ENCODE measurements at places on chromosomes 5 and 9.
A peak's percentile ranks its signal among the peaks of the same experiment; 100 is the strongest.

- DNase-seq, result no peak
Observed at GRCh38 chr5:118768607-118769175, 219.7 kb downstream of the DTWD2 start.

DNA sequence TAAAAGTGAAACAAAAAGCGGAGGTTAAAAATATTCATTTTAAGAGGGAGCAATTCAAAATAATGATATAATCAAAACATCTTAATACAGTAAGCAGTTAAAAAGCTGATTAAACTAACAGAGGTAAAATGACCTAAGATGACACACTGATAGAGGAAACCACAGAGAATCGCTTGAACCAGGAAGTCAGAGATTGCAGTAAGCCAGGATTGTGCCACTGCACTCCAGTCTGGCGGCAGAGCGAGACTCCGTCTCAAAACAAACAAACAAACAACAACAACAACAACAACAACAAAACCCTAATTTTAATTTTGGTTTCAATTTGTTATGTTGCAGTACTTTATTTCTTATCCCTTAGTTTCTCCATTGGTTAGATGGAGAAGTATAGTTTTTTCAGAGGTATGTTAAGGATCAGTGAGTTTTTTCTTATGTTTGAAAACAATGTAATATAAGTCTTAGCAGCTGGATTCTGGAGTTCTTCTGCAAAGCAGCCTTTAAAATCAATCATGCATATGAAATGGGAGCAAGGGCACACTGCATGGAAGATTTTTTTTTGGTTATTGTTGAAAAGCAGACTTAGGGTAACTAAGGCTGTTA, 58.5 kb downstream of the MLANA start:
- no peak for DNase-seq

DNA sequence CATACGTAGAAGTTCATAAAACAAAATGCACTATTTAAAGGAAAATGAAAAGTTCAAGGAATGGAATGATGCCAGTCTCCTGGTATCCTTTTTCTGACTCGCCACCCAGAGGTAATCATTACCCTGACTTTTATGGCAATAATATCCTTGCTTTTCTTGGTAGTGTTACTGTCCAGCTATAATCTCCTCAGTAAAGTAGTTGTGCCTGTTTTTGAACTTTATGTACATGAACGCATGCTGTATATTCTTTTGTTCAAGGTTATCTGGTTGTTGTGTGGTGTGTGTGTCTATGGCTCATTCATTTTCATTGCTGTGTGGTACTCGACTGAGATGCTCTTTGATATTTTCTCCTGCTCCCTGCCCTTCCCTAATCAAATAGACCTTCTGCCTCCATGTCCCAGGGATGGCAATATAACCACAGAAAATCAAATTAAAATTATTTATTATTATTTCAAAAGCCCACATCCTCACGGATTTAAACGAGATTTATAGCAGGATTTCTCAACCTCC, 29.2 kb upstream of the FBP1 start:
- no peak for DNase-seq

DNA sequence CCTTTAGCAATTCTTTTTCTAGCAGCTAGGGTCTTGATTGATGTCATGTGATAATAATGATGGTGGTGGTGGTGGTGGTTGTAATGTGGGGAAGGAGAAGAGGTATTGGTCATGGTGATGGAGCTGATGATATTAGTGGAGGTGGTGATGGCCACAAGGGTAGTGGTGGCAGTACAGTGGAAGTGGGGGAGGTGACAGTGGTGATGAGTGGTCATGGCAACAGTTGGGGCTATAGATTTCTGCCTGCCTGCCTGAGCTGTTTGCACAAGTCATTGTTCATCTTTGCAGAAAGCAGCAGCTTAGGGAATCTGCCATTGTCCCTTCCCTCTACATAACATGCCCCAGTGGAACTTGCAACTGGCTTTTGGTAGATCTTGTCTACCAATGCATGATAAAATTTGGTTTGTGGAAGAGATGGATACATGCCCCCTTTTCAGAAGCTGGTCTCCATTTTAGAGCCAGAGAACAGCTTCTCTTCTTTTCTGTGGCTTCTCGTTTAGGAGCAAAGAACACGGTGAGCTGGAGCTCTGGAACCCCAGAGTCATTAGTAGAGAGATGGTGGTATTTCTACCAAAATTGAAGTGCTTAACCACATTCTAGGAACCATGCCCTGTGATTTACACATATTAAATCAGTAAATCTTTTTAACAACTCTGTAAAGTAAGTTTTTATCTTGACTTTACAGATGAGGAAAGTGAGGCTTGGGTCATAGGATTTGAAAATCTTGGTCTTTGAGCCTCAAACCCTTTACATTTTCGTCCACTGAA, 100.3 kb downstream of the AOPEP start:
- no peak for DNase-seq

DNA sequence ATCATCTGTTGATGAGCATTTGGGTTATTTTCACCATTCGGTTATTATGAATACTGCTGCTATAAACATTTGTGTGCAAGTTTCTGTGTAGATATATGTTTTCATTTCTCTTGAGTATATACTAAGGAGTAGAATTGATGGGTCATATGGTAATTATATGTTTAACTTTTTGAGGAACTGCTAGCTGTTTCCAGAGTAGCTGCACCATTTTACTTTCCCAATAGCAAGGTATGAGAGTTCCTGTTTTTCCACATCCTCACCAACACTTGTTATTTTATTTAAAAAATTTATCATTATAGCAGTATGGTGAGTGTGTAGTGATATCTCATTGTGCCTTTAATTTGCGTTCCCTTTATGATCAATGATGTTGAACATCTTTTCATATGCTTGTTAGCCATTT, 29.2 kb downstream of the CD14 start:
- DNase-seq, result no peak

GRCh38 chr5:139642213-139642612, 5.9 kb upstream of the CXXC5 start:
- DNase-seq, result no peak

- DNase-seq, result no peak
Observed at GRCh38 chr5:88394536-88395175, 126.0 kb upstream of the TMEM161B start.

DNA sequence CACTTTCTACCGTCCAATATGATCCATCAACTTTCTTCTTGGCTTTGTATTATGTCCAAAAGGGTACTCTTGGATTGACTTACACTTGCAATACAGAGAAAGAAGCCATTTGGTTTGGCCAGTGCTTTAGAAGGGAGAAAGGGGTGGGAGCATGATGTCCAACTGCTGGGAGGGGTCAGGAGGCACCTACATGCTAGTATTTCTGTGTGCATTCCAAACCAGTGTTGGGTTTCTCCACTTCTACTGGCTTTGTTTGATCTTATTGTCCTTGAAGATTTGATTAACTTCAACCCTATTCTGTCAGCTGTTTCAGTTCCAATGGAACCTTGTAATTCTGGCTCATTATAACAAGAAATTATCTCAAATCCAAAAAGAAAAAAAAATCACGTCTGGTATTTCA, 27.6 kb downstream of the CYSTM1 start:
- no peak for DNase-seq

DNA sequence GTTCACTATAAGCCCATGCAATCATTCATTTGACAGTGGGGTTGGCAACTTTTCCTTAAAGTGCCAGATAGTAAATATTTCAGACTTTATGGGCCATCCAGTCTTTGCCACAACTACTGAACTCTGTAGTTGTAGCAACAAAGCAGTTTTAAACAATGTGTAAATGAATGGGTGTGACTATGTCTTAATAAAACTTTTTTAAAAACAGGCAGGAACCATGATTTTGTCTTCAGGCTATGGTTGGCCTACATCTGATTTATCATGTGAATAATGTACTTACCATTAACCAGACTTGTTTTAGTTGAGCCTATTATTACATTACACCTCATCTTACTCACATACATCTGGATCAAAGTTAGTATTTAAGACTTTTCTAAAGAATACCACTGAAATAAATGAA, 361.6 kb downstream of the GABRG2 start:
- DNase-seq, result no peak

GRCh38 chr9:95055334-95055850, 262.1 kb downstream of the FANCC start:
- DNase-seq, result no peak

DNA sequence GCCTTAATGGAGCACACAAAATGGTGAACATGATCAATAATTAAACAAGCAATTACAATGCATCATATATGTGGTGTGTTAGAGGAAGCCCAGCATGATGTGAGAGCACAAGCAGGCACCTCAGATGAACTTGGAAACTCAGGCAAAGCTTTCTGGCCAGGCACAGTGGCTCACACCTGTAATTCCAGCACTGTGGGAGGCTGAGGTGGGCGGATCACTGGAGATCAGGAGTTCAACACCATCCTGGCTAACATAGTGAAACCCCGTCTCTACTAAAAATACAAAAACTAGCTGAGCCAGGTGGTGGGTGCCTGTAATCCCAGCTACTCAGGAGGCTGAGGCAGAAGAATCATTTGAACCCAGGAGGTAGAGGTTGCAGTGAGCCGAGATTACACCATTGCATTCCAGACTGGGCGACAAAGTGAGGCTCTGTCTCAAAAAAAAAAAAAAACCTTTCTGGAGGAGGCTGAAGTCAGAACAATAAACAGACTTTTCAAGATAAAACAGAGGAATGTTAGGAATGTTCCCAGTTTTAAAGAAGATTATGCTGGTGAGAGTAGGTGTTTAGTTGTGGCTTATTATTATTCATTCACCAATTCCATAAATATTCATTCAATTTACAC, 159.4 kb downstream of the CEMIP2 start:
- no peak for DNase-seq

DNA sequence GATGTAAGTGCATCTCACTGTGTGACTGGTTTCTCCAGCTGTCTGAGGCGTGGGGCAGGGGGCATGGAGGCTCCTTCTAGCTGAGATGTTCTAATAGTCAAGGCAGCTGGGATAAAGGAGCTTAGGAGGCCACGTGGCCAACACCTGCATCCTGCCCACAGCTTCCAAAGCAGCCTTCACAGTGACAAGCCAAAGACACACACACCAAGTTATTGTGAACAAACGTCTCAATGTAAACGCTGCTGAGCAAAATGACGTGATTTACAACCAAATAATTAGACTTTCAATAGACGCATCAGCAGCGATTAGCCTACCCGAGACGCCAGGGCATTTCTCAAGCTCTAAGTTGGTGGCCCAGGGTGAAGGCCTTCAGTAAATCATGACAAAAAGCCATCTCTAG, 23.2 kb upstream of the SLC25A51 start:
- DNase-seq, result no peak

- DNase-seq, result no peak
Observed at GRCh38 chr5:79143684-79144379, 32.2 kb downstream of the BHMT start.

DNA sequence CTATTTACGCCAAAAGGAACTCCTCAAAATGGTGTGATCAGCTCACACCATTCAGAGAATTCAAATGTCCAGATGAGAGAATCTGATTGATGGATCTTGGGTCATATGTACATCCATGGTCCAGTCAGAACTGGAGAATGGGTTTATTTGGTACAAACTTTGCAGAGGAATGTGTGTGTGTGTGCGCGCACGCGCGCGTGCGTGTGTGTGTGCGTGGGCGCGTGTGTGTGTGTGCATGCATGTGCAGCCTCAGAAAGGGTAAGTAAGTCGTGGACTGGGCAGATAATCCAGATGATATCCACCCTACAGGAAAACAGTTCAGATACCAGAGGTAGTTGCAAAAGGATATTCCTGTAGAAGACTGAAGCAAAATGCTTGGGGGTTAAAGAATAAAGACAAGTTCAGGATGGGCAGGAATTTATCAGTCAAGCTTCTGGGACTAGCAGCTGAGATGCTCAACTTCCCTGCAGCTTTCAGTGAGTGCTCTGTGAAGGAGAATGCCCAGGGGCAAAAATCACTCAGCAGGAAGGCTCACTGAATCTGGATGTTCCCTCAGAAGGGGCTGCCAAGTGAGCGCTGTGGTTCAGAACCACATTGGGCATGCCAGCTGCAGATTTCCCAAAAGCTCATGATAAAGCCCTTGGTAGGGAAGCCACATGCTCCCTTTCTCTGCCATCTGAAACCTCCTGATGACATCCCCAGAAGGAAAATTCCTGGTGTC, 440.5 kb upstream of the SGCD start:
- no peak for DNase-seq

DNA sequence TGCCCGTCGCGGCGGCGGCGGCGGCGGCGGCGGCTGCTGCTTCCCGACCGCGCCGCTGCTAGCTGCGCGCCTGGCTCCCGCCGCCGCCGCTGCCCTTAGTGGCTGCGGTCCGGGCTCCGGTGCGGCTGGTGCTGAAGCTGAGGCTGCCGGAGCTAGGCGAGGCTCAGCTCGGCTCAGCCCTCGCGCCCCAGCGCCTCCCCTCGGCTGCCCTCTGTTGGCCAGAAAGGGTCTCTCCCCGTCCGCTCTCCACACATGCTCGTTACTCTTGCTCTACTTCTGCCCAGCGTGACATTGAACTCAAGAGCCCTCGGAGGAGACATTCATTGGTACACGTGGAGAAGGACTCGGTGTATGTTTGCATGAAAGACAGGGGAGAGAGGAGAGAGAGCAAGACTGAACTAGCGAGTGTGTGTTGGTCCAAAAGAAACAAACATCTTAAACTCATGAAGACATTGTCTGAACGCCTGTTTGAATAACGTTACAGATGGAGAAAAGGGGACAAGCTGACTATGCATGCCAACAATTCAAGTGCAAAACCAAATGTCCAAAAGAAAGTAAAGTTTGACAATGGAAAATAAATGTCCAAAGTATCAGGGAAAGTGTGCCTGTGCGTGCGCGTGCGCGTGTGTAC, at the start of gene HCN1:
HCN1 (minus strand) TSS at position 175 of the 631 bp plus-strand sequence.
- DNase-seq, result peak; percentile 81

- no peak for DNase-seq
Observed at GRCh38 chr9:73199886-73200285, 48.2 kb downstream of the ANXA1 start.

DNA sequence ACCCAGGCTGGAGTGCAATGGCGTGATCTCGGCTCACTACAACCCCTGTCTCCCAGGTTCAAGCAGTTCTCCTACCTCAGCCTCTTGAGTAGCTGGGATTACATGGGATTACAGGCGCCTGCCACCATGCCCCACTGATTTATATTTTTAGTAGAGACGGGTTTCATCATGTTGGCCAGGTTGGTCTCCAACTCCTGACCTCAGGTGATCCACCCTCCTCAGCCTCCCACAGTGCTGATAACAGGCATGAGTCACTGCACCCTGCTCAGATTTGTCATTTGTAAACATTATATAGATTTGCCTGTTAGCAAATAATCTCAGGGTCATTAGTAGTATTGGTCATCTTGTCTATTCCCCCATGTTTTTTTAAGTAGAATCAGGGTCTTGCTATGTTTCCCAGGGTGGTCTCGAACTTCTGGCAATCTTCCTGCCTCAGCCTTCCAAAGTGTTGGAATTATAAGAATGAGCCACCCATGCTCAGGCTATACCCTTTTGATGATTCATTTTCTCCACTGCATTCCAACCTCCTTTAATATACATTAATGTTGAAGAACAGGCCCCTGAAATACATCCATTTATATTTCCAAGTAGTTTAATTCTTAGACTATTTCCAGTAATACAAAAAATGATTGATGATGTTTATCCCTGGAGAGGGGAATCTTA, 17.3 kb downstream of the CENPH start:
- no peak for DNase-seq
